ENCODE measurements at places on chromosomes 7 and 10.

DNA sequence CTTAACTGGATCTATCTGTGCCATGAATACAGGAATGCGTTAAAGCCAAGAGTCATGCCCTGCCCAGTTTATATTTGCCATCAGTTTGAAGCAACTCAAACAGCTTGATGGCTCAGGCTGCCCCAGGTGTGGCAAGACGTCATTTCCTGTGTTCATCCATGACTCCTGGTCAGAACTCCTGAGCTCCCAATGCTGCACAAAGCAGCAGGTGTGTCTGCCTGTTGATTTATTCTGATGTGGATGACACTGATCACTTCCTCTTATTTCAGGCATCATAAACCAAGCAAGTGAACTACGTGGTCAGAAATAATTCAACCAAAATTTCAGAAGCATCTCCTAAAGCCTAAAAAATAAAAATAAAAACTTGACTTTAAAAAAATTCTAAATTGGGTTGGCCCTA lies 68.5 kb downstream of the EZH2 start:
- DNase-seq: no peak

- DNase-seq: no peak
Observed at GRCh38 chr10:118332948-118333710, 9.0 kb downstream of the FAM204A start.

DNA sequence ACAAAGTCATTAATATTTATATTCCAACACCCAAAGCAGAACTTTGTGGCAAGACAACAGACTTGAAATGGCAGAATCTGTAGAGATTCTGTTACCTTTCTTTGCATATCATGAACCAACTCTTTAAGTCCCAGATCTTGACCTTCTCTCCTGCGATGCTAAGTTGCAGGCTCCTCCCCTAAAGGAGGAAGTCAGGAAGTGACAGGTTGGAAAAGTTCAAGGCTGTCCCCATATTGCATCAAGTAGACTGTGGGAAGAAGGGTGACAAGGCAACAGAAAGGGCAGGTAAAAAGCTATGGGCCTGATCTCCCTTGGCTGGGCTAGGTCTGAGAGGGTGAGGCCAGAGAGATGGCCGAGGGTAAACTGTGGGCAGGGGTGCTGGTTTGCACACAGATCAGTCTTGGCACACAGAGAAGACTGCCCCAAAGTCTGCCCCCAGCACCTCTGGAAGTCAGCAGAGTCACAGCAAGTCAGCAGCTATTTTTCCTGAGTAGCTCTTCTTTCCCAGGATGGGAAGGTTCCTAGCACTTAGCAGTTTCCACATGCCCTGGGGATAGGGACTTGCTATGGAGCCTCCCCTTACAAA lies 115.1 kb downstream of the RAPGEF5 start:
- DNase-seq: no peak

DNA sequence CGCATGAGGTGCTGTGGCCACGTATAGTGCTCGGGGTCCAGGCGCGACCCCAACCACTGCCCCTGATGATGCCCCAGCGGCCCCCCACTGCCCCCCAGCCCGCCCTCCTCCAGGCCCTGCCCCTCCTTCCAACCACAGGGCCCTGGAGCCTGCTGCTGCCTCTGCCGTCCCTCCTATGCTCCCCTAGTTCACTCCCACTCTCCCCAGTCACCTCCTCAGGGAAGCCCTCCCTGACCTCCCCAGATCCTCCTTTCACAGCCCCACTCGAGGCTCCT lies 93.8 kb downstream of the UNCX start:
- DNase-seq: no peak

DNA sequence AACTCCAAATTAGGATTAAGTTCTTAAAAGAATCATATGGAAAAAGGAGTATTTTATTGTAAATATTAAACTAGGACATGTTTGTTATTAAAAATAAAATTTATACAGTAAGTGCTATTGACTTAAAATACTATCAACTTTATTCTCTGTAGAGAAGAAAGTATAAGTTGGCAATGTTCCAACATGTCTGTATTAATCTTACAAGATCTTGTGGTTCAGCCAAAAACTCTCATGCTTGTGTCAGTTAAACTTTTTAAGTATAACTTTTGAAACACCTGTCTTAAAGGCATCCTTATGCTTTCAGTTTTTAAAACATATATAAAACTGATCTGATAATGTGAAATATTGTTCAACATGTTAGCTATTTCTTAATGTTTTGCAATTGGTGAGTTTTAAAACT lies 160.7 kb downstream of the ZEB1 start:
- no peak for DNase-seq

DNA sequence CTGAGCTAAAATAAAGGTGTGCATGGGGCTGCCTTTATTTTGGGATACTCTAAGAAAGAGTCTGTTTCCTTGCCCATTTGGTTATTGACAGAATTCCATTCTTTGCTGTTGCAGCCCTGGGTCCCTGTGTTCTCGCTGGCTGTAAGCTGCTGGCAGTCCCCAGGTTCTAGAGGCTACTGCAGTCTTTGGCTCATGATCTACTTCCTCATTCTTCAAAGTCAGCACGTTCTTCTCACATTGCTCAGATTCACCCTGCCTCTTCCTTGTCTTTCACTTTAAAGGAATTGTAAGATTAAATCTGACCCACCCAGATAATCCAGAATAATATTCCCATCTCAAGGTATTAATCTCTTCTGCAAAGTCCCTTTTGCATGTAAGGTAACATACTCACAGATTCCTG lies 620.3 kb downstream of the CCSER2 start:
- DNase-seq: no peak

GRCh38 chr10:88616250-88616977 lies 29.9 kb downstream of the LIPJ start:
- DNase-seq: no peak

DNA sequence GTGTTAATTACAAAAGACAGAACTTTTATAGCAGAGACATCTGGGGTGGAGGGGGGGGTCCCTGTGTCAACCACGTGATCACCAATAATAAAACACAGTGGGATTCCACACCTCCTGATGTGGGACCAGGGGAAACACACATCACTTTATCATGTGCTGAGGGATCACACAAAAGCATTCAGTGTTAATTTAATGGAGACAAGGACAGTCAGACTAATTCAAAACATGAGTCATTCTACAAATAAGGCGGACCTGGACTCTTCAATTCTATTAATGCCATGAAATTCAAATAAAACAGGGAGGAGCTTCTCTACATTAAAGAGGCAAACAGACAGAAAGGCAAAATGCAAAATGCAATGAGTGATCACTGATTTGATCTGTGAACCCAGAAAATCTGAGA lies 67.3 kb upstream of the PFKP start:
- no peak for DNase-seq

GRCh38 chr10:117216611-117217195 lies 19.4 kb downstream of the KCNK18 start:
- DNase-seq: peak; percentile 84

GRCh38 chr7:134420424-134421125 lies 38.3 kb downstream of the AKR1B1 start:
- DNase-seq: peak; percentile 37

DNA sequence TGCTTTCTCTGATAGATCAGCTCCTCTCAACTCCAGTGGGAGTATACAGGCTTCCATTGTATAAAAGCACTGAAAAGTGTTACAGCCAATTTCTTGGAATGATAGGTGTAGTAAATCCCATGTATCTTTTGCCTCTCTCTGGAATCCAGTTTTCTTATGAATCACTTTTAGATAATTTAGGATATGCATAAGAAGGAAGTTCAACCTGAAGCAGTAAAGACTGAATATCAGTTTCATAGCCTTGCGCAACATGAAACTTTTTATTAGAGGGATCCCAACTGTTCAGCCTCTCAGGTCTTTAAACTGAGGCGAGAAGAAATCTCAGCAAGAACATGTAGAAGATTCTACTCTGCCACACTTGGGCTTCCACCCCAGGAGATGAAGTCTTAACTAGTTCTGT lies 280.0 kb downstream of the MALRD1 start:
- DNase-seq: no peak

GRCh38 chr10:89894051-89894450 lies 192.7 kb downstream of the KIF20B start:
- no peak for DNase-seq
